ENCODE measurements at places on chromosomes 7 and 10.

DNA sequence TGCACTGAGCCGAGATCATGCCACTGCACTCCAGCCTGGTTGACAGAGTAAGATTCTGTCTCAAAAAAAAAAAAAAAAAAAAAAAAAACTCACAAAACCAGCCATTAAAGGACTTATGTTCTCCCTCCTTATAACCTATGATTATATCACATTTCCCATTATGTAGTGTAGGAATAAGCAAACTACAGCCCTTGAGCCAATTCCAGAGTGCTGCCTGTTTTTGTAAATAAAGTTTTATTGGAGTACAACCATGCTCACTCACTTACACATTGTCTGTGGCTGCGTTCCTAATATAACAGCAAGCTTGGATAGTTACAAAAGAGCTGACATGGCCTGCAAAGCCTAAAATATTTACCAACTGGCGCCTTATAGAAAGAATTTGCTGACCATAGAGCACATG is 72.7 kb upstream of the ARID5B start:
- no peak for DNase-seq

- DNase-seq = no peak
Observed at GRCh38 chr7:20466543-20467021, 135.9 kb downstream of the ITGB8 start.

- DNase-seq = no peak
Observed at GRCh38 chr7:127850195-127850594, 181.0 kb downstream of the LRRC4 start.

- DNase-seq = no peak
Observed at GRCh38 chr7:12320241-12320986, 83.3 kb downstream of the VWDE start.

DNA sequence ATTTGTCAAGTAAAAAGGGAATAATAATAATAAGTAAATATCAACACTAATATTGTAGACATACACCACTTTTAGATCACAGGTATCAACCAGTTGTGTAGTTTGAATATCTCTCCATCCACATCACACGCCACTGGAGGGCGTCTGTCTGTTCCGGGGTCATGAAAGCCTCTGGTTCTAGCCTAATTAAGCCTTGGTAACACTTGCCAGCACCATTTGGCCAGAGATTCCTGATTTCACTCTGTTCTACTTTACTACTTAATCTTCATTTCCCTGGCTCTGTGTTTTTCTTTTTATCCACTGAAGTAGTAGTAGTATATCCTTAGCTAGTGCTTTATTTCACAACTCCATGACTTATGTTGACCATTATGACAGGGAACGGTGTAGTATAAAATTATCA is 285.6 kb upstream of the POM121L12 start:
- DNase-seq = no peak

- no peak for DNase-seq
Observed at GRCh38 chr10:21445163-21445562, 80.3 kb downstream of the SKIDA1 start.

- DNase-seq = peak; percentile 23
Observed at GRCh38 chr7:1041551-1042491, 2.5 kb upstream of the GPR146 start.

GRCh38 chr7:11281953-11282352 is 308.3 kb downstream of the PHF14 start:
- DNase-seq = no peak

DNA sequence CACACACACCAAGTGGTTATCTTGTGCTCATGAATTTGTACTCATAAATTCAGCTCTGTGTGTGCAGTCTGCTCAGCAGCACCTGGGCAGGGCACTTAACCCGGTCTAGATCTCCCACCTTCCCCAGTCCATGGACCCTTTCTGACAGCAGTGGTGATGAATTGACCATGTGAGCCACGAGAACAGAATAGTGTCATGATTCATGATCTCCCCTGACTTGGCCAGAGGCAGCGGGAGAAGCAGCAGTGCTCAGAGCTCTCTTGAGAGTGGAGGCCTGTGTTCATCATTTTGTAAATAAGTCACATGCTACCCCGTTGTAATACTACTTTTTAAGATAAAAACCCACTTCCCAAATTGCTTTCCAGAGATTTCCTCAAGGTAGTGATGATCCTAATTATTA is 74.2 kb downstream of the GALNT17 start:
- no peak for DNase-seq

DNA sequence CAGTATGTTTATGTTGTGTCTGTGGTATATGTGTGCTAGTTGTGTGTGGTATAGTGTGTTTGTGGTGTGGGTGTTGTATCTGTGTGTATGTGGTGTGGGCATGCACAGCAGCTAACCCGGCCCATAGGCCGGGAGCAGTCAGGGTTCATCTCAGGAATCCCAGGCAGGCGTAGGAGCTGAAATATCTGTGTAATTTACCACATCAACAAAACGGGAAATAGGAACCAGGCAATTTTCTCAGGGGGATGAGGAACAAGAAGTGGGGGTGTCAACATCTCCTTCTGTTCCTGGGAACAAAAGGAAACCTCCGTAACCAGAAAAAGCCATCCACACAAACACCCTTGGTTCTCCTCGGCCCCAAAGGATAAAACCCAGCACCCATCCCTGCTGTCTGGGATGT is 24.5 kb upstream of the ZNF488 start:
- DNase-seq = no peak

- peak; percentile 6 for DNase-seq
Observed at GRCh38 chr10:17425584-17426262, 28.7 kb downstream of the ST8SIA6 start.

- no peak for DNase-seq
Observed at GRCh38 chr10:62759599-62760175, 44.8 kb upstream of the ADO start.

- DNase-seq = no peak
Observed at GRCh38 chr10:78199759-78200158, 166.1 kb downstream of the RPS24 start.

GRCh38 chr10:60967854-60968484 is 24.0 kb upstream of the RHOBTB1 start:
- no peak for DNase-seq
